Hepatic stellate cell (primary cell): ENCODE measurements at places on chromosomes 4 and X.
A peak's percentile ranks its signal among the peaks of the same experiment; 100 is the strongest.

- DNase-seq, result no peak
These were observed 76.9 kb upstream of the EXOC1L start for GRCh38 chr4:55742655-55743202.

DNA sequence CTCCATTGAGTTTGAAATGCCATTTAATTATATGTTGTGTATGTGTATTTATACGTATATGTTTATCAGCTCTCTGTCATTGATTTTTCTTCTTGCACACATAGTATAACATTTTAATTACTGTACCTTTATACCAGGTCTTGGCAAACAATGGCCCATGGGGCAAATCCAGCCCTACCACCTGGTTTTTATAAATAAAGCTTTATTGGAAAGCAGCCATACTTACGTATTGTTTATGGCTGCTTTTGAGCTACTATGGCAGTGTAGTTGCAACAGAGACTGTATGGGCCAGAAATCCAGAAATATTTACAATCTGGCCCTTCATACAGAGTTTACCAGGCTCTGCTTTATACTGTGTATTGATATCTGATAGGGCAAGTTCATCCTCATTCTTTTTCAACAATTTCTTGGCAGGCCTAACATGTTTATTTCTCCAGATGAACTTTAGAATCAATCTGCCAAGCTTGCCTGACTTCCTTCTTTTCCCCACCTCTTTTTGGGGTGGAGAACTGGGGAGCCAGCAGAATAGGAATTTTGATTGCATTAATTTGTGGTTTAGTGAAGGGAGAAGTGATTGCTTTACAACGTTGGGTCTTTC is 15.8 kb downstream of the DCUN1D4 start:
- DNase-seq, result no peak

- DNase-seq, result no peak
These were observed 12.3 kb upstream of the ENOX2 start for GRCh38 chrX:130915302-130915701.

GRCh38 chrX:107168257-107168656 is 38.0 kb downstream of the NUP62CL start:
- DNase-seq, result no peak

DNA sequence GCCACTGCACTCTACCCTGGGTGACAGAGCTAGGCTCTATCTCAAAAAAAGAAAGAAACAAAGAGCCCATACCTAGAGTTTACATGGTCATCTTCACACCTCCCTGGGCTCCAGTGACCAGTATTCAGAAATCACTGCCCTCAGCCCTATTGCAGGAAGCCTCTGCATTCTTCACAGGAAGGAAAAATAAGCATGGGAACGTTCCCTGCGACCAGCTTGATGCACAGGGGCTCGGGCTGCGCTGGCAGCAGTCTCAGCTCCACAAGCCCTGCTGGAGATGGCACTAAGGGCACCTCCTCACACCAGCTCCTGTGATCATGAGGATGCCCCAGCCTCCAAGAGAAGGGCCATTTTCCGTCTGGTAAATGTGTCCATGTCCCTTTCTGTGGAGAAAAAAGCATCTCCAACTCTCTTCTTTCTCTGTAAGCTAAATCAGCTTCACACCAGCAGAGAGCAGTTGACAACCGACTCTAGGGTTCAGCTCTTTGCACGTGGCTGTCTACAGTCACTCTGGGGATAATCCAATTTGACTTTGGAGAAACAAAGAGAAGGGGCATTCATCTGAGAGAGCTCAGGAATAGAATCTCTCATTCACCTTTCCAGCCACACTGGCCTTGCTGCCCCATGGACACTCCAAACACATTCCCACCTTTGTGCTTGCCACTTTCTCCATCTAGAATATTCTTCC is 33.1 kb downstream of the LDB2 start:
- no peak for DNase-seq

GRCh38 chr4:170990989-170991589 is 822.1 kb upstream of the GALNTL6 start:
- DNase-seq, result no peak

DNA sequence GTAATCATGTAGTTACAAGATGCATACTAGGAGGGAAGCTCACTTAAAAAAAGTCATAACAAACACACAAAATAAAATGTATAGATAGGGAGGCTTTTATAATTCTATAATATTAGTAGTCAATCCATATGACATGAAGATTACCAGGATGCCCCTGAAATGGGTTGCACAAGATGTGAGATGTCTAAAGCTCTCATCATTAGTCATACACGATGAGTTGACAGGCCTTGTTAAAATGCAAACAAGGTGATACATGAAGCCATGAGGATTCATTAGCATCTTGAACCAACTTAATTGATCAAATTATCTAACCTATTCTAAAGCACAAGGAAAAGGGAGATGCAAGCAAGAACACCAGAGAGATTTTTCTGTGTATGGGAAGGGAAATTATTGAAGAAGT is 470.2 kb downstream of the IQCM start:
- DNase-seq, result no peak

DNA sequence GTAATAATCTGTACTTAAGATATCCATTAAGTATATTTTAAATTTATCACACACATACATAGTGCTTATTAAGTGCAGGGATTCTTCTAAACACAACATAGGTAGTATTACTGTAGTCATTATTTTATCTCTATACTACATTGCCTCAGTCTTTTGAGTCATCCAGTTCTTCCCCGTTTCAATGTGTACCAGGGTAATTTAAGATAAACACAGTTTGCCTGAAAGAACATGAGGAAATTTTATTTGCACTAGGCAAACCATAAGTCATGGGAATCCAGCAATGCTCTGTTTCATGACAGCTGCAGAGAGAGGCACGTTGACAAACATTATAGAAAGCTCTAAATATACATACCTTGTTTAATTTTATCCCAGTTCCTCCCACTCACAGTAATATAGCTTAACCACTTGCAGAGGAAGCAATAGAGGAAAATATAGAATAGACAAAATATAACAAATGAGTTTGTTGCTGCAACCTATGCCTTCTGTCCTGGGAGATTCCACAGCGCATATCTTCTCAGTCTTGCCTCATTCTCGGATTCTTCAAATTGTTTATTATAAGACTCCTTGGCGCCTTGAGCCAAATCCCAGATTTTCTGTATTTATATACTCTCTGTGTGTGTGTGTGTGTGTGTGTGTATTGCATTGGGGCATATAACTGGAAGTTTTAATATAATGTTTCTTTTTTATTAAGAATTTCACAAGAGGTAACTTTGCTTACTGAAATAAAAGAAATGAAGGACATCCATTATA is 258.6 kb downstream of the FAM133A start:
- no peak for DNase-seq

DNA sequence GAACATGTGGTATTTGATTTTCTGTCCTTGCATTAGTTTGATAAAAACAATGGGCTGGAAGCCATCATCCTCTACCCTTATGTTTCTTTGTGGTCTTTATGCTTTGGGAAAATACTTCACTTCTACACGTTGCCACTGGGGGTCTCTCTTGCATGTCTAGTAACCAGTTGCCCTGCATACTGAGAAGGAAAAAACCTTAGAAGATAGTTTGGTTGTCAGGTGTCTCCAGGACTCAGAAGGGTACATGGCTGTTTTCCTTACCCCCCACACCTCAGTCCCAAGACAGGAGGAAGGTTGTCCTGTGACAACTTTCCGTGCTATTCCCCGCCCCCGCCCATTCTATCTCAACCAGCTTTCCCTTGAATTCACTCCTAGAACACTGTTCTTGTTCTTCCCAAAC is 62.1 kb upstream of the LANCL3 start:
- DNase-seq, result no peak

GRCh38 chrX:40108959-40109287 is 11.2 kb upstream of the BCOR start:
- DNase-seq, result peak; percentile 88

GRCh38 chr4:85498068-85498733 is 23.3 kb downstream of the ARHGAP24 start:
- peak; percentile 10 for DNase-seq

DNA sequence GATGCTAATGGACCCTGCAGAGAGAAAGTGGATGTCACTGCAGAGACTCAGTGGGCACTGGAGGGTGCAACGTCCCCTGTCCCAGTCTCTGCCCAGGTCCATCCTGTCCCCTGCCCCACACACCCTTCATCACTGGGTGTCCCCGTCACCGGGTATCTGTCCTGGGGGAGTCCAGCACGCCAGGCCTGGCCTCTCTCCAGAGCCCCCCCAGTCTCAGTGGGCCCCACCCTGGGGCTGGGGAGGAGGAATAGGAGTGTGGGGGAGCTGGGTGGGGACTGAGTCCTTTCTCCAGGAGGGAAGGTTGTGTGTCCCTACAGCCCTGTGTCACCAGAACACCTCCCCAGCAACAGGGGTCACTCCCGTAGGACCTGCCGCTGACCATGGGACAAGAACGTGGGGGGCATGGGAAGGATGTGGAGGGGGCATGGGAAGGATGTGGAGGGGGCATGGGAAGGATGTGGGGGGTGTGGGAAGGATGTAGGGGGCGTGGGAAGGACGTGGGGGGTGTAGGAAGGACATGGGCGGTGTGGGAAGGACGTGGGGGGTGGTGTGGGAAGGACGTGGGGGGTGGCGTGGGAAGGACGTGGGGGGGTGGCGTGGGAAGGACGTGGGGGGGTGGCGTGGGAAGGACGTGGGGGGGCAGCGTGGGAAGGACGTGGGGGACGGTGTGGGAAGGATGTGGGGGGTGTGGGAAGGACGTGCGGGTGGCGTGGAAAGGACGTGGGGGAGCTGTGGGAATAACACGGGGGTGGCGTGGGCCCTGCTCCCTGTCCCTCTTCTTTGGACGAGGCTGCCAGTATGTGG is 21.0 kb upstream of the SPON2 start:
- DNase-seq, result no peak

GRCh38 chr4:163284304-163284703 is 48.1 kb downstream of the NPY1R start:
- no peak for DNase-seq

GRCh38 chr4:845233-845835 is 19.4 kb upstream of the CPLX1 start:
- no peak for DNase-seq

DNA sequence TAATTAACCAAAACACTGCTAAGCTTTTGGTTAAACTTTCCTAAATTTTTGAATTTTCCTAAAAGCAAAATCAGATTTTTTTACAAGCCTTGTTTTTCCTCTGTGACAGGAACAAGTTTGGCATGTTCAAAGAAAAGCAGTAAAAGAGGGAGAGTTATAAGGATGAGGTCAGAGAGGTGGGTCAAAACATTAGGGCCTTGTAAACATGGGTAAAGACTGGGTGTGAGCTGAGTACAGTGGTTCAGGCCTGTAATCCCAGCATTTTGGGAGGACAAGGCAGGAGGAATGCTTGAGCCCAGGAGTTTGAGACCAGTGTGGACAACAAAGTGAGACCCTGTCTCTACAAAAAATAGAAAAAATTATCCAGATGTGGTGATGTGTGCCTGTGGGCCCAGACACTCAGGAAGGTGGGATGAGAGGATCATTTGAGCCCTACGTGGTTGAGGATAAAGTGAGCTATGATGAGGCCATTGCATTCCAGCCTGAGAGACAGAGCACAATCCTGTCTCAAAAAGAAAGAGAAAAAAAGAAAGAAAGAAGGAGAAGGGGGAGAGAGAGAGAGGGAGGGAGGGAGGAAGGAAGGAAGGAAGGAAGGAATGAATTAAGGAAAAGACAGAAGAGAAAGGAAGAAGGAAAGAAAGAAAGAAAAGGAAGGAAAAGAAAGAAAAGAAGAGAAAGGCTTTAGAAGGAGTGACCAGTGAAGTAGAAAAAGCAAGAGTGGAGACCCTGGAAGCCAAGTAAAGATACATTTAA is 17.0 kb upstream of the FRYL start:
- no peak for DNase-seq

DNA sequence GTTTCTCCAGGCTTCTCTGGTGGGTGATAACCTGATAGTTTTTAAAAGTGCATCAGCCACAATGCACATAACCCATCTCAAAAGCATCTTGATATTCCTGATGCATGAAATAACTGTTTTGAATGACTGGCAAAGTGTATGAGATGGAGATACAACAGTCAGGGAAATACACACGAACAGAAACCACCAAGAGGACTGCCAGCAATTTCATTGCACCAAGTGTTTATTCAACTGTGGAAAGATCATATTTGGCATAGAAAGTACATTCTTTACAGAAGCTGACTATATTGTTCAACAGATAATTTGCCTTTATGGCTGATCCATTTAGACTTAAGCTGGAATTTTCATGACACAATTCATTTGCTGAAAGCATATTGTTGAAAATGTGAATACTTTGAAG is 139.5 kb downstream of the SLIT2 start:
- DNase-seq, result no peak

DNA sequence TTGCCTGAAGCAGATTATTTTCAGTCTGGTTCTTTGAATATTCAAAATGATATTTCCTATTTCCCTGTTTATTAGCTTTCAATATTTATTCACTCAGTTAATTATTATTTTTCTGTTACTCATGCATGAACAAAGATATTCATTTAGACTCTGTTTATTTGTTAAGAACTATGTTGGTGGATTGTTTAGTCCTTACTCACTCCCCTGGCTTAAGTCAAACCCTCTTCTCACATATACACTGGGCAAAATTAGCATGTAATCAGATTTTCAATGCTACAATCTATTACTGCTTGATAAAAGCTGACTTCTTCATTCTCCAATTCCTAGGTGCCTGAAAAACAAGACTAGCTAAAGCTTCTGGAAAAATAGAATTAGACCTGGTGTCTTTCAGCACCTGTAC is 335.8 kb downstream of the FAT4 start:
- no peak for DNase-seq

GRCh38 chrX:136619899-136620505 is 28.0 kb upstream of the CD40LG start:
- DNase-seq, result no peak

DNA sequence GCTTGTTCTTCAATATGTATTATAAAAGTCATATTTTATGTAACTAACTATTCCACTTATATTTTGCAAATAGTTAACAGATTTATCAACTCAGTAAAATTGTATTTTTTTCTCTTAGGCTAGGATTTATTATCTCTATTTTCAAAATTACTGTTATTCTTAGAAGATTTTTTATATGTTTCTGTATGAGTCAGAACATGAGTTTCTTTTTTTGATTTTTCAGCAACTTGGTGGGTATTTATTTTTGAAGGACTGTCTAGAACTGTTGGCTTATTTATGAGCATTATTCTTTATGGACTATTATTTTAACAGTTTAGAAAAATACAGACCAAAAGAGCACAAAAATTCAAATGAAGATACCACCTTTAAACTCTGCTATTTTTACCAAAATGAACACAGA is 6.8 kb downstream of the AIMP1 start:
- no peak for DNase-seq

DNA sequence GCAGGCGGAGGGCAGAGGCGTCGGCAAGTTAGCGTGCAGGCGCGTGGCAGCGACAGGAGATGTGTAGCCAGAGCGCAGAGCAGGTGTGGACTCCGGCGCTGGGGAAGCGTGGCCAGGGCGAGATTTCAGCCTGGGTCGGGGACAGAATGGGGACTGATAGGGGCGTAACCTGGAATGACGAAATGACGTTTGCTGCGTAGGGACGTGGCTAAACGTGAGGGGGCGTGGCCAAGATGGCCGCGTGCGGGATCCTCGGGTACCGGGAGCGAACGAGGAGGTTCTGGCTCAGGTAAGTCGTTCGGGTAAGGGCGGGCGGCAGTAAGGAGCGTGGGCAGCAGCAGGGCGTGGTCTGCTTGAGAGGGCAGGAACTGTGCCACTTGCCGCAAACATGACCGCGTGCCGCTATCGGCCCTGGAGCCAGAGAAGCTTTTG is 10.9 kb upstream of the CLTRN start:
- DNase-seq, result peak; percentile 83
